Heart left ventricle (tissue), 16 donors: ENCODE measurements at places on chromosomes 1 and 21. TPM values are rescaled to one million over a fixed set of nuclear protein-coding genes. Genes with fewer than 3 reads are reported as not detected.

RHD gene
- not detected for total RNA-seq

DNA sequence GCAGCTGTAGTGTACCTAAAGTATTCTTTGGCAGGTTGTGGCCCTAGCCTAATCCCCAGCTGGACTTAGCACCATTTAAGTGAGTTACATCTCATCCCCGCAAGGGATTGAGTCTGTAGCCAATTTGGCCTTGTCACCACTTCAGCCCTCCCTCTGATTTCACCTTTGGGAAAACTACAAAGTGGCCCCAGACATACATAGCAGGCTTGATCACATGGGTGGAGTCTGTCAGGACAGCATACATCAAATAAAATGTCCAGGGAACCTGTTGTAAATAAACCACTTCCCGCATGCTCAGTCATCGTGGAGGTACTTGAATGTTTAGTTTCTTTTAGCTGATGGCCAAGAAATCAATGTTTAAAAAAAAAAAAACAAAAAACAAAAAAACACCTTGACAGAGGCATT, 142.5 kb downstream of the DHRS3 start:
- DNase-seq: no peak

C1orf52 gene
- 18.4 TPM for total RNA-seq

DNA sequence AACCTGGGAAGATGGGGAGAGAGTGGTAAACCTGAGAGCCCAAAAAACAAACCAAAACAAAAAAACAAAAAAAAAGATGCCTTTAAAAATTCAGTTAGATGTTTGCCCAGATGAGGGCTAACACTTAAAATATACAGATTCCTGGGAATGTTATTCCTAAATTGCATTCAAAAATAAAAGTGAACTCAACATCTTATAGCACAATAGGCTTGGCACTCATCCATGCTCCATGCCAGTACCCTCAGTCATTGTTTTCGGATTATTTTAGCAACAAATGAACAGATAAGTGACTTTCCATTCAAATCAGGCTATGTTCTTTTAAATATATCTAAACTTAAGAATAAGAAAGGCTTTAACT, 3.7 kb downstream of the ATP1A1 start:
- DNase-seq: no peak

GRCh38 chr21:45112371-45112770, 38.0 kb downstream of the ADARB1 start:
- no peak for DNase-seq

DNA sequence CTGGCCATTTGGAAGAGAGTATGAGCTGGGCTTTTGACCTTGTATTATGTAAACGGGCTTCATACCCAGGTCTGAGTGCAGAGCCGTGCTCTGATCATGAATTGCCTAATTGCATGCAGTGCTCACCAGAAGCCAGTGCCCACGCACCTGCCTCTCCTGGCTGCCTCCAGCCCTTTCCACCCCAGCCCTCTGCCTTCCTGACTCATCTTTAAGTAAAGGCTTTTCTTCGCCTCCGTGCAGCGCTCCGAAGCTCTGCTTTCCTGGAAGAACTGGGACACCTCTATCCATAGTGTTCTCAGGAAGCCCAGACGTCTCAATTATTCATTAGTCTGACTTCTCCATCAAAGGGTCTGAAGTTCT, 413.7 kb downstream of the PTPRU start:
- DNase-seq: no peak

SLC35F3 gene
- not detected for total RNA-seq

DNA sequence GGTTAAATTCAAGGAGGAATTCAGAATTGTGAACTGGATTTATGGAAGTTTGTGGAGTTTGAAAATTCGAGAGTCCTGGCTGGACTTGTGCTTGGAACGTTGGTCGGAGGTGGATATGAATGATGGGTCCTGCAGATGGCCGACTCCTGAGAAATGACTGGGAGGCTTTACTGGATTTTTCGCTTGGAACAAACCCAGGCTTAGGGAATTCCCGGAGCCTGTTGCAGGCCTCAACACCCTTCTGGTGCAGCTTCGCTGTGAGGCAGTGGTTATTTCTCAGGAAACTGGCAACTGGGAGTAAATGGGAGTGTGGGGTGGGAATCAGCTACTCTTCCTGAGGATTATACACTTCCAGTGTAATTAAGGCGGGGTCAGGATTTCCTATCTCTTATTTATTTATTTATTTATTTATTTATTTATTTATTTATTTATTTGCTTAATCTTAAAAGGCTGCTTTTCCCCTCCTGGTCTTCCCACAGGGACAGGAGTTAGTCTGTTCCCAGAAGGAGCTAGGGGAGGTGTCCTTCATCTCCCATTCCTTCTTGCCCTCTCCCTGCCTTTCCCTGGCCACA, 21.1 kb downstream of the MAPKAPK2 start:
- DNase-seq: no peak

DNA sequence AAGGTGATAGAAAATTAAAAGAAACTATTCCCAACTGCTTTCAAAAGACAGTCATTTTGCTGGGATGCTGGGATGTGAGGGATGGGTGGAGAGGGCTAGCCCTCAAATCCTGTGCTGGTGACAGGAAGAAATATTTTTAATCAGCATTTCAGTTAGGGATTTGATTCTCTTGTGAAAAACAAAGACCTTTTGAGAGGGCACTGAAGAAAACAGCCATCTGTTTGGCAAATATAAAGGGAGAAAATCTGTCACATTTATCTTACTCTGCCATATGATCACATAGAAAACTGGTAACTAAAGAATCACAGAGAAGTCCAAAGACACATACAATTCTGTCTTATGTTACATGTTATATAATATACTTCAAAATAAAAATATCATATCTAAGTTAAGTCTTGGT, 12.3 kb downstream of the STXBP3 start:
- DNase-seq: no peak

DNA sequence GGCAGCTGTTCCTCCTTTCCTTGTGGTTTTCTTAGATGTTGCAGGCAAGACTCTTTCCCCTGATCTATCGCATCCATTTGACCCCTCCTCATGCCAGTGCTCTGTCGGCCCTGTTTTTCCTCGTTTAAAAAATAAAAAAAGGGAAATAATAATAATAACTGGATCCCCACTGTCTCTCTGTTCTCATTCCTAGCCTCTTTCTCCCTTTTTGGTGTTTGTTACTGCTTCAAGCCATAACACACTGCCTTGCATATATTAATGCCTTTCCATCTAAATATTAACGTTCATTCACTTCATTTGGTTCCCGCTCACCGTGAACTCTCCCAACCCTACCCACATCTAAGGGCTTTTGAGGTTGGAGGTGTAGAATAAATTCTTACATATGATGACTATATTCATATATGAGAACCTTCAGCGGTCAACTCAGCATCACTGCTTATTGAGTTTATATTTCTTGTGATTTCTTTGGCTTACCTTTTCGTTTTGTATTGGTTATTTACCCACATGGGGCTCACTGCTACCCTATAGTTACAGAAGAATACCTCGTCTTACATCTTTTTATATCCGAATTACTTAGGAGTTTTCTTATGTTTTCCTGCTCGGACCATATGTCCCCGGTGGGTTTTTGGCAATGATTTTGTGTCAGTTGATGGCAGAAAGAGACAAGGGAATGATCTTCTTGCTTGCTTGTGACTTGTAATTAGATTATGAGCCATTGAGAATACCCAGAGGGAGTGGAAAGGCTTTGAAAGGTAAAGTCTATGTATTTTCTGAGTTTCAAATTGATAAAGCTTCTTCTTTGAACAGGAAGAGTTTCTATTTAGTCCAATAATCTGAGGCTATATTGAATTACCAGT, 805 bp downstream of the ATG4C start:
- DNase-seq: no peak

- no peak for DNase-seq
Measured at GRCh38 chr21:46078978-46079351, 18.9 kb upstream of the COL6A2 start.

DNA sequence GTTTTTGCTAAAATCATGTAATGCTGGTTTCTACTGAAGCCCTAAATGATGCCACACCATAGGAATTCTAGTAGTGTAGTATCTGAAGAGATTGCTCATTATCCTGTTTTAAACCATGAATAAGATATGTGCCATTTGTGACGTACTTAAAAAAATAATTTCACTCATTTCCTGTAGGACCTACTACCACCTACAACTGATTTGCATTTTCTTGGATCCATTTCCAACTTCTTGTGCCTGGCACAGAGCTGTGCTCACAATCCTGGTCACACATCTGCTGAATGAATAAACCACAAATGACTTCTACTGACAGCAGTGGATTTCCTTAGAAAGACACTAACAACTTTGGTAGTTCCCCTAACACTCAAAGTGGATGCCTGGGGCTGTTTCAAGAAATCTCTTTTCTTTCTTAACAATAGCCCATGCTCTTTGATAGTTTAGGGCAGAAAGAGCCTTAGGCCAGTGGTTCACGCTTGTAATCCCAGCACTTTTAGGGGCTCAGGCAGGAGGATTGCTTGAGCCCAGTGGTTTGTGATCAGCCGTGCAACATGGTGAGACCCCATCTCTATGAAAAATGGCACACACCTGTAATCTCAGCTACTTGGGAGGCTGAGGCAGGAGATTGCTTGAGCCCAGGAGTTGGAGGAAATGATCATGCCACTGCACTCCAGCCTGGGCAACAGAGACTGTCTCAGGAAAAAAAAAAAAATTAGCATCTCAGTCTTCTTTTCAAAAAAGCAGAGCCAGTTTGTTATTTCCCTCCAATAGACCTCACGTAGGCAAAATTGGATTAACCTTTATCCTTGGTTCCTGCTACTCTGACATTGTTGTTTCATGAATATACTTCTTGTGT, 13.0 kb upstream of the BATF3 start:
- DNase-seq: no peak

ATF6 gene
- 24.4 TPM for total RNA-seq

DNA sequence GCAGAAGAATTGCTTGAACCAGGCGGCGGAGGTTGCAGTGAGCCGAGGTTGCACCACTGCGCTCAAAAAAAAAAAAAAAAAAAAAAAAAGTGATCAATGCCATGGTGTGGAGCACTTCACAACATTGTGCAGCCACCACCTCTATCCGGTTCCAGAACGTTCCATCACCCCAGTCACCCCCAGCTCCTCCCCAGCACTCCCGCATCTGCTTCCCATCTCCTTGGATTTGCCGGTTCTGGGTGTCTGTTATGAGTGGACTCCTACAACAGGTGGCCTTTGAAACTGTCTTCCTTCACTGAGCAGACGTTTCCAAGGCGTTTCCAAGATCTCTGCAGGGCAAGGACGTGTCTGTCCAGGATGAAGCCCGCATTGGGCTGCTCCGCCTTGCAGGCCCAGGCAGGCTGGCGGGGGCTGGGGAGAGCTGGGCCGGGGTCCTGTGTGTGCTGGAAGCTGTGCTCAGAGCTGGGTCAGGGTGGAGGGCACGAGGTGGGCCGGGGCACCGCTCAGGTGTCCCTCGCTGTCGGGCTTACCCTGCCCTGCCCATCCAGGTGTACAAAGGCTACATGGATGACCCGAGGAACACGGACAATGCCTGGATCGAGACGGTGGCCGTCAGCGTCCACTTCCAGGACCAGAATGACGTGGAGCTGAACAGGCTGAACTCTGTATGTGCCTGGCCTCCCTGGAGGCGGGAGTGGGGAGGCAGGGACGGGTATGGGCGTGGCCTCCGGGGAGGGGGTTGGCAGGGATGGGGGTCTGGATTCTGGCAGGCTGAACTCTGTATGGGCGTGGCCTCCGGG, 14.9 kb upstream of the LRRC3 start:
- peak; percentile 21 for DNase-seq

- no peak for DNase-seq
Measured at GRCh38 chr21:28160378-28160777, 832.3 kb downstream of the LTN1 start.

- no peak for DNase-seq
Measured at GRCh38 chr21:43976661-43977060, 35.4 kb upstream of the TRAPPC10 start.

DNA sequence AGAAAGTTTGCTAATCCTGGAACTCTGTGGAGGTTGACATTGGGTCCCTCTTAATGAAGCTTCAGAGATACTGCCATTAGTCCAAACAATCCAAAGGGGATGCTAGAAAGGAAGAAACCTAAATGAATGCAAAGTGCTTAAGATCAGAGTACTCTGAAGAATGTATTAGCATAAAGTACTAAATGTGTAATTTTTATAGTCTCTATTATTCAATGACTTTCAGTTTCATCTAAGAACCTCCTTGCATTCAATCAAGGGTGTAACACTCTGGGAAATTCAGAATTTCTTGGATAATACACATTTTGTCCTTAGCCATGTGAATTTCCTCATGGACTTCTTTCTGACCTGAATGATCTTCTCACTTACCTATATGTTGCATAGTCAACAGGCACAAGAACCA, 1078.5 kb upstream of the ADGRL4 start:
- DNase-seq: no peak

CD247 gene
- total RNA-seq: 0.50 TPM

- DNase-seq: no peak
Measured at GRCh38 chr1:213419401-213420030, 368.5 kb downstream of the RPS6KC1 start.

GRCh38 chr1:56098946-56099345, 480.4 kb downstream of the PLPP3 start:
- no peak for DNase-seq

TNFRSF4 gene
- 2.7 TPM for total RNA-seq

UBE2U gene
- not detected for total RNA-seq

PTGS2 gene
- 0.36 TPM for total RNA-seq

GRCh38 chr21:29550205-29550604, 251.5 kb downstream of the BACH1 start:
- DNase-seq: no peak

DNA sequence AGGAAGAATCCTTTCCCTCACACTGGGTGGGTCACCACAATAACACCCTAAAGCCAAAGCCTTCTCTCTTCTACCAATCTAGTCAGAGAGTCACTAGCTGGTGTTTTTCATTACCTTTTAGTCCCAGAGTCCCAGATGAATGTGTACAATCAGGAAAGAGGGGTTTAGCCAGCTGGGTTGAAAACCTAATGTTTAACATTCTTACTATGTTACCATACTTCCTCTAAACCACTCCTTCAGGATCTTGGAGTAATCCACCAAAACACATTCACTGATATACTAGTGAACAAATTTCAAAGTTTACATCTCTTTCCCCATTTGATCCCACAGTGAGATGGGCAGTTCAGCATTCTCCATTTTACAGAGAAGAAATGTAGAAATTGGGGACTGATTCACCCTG, 9.7 kb downstream of the LPAR3 start:
- no peak for DNase-seq

- no peak for DNase-seq
Measured at GRCh38 chr1:57887964-57888491, 464.2 kb upstream of the DAB1 start.

PRDM16 gene
- total RNA-seq: 17.0 TPM

TMPRSS3 gene
- not detected for total RNA-seq

VWA5B1 gene
- total RNA-seq: not detected

- peak; percentile 44 for DNase-seq
Measured at GRCh38 chr1:201310986-201311355, 27.7 kb downstream of the PKP1 start.

OR2AK2 gene
- total RNA-seq: not detected

DNA sequence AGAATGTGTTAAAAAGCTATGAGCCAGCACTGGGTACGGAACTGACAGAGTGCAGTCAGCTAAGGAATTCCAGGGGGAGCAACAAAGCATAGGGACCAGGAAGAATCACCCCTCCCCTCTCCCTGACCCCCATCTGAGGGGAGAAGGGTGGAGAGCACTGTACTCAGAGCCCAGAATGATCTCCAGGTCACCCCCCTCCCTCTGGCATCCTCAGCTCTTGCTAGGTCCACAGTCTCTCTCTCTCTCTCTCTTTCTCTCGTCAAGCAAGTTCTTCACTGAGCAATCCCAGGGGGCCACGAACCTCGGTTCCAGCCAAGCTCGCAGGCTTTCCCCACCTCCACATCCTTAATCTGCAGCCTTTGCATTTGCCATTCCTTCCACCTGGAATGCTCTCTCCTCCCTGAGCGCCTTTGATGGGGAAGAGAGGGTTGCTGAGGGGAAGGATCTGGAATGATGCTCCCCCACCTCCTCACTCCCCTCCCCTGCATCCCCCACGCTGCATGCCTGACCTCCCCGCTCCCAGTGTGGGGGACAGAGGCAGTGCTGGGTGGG, 6.7 kb upstream of the WASF2 start:
- no peak for DNase-seq

CFHR1 gene
- total RNA-seq: not detected
